Hematopoietic multipotent progenitor cell treated with erythropoietin and hydrocortisone succinate and interleukin-3 and kit ligand, for 6 days (in vitro differentiated cells): ENCODE measurements at places on chromosomes 11 and 22.

GRCh38 chr11:64385945-64386704 lies 27.2 kb downstream of the RPS6KA4 start:
- DNase-seq: peak; percentile 70

GRCh38 chr22:35369996-35370395 lies 10.9 kb upstream of the HMOX1 start:
- DNase-seq: no peak

DNA sequence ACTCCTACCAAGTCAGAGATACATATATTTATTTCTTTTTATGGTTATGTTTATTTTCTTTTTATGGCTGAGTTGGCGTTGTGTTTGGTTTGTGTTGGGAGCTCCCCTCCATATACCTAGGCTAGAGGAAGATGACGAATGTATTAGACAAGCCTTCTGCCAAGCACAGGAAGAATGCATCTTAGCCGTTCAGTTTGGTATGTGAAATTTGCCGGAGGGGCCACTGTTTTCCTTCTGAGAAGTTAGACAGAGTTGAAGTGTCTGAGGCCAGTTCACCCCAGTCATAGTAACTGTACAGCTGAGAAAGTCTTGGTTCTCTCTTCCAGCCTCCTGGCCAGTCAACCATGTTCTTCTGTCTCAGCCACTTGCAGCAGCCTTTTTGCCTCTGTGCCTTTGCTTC lies 29.8 kb downstream of the TEAD1 start:
- DNase-seq: no peak

- peak; percentile 61 for DNase-seq
Measured at GRCh38 chr11:6745465-6746015, 26.2 kb downstream of the OR2AG2 start.

- no peak for DNase-seq
Measured at GRCh38 chr11:66718320-66718971, 10.6 kb downstream of the SPTBN2 start.

GRCh38 chr11:76578654-76579055 lies 91.9 kb downstream of the LRRC32 start:
- no peak for DNase-seq

DNA sequence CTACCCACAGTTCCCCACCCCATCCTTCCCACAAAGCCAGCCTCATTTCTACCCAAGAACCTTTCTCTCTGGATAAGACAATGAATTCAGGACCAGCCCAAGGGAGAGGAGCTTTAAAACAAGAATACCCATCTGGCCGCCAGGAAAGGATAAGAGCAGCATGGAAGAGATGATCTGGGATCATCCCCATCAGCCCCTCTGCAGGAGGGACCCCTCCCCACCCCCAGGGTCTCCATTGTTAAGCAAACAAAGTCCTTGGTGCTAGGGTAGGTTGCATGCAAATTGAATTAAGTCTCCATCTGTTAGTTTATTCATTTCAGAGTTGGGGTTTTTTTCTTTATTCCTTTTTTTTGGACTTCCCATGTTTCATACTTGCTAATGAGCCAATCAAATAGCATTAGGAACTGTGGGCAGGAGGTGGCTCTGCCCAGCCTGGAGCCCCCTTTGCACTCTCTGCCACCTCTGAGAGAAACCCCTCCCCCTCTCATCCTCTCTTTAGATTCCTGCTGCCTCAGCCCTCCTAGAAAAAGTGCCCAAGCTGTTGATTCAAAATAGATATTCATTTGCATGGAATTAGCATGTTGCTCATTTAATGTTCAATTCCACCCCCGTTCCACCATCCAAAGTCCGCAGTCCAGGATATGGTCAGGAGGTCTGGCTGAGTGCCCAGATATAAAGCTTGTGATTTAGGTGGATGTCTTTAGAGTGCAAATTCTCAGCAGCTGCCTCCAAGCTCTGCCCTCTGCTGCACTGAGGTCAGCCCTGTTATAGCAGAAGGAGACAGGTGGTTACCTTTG lies 138.5 kb upstream of the NCAM1 start:
- no peak for DNase-seq

- DNase-seq: peak; percentile 95
Measured at GRCh38 chr22:29309332-29310064, 3.0 kb downstream of the GAS2L1 start.

- DNase-seq: no peak
Measured at GRCh38 chr11:17988465-17988864, 24.4 kb downstream of the SERGEF start.

DNA sequence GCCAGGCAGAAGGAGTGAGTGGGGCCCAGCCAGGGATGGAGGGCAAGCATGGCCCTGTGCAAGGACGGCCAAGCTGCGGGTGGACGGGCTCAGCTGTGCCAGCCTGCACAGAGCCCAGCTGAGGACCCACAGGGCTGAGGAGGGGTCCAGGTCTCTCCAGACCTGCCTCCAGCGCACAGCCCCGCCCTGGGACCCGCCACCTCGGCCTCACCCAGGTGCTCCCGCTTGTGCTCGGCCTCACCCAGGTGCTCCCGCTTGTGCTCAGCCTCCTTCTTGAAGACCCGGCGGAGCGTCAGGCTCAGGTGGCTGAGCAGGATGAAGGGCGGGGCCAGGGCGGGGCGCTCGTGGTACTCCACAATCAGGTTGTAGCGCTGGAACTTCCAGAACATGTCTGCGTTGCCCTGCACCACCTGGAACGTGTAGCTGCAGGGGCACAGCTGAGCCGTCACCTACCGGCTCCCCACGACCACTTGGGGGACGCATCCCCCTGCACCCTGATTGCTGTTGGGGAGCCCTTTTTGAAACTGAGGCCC lies 6.4 kb downstream of the TSSC4 start:
- no peak for DNase-seq

GRCh38 chr11:65187146-65187675 lies 5.5 kb downstream of the CAPN1 start:
- peak; percentile 23 for DNase-seq

DNA sequence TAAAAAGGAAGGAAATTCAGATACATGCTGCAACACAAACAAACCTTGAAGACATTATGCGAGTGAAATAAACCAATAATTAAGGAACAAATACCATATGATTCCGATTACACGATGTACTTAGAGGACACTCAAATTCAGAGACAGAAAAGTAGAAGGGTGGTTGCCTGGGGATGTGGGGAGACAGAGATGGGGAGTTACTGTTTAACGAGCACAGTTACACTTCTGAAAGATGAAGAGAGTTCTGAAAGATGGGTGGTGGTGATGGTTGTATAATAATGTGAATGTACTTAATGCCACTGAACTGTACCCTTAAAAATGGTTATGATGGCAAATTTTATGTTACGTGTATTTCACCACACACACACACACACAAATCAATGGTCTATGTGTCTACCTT lies 14.7 kb downstream of the ZBTB44 start:
- DNase-seq: no peak

DNA sequence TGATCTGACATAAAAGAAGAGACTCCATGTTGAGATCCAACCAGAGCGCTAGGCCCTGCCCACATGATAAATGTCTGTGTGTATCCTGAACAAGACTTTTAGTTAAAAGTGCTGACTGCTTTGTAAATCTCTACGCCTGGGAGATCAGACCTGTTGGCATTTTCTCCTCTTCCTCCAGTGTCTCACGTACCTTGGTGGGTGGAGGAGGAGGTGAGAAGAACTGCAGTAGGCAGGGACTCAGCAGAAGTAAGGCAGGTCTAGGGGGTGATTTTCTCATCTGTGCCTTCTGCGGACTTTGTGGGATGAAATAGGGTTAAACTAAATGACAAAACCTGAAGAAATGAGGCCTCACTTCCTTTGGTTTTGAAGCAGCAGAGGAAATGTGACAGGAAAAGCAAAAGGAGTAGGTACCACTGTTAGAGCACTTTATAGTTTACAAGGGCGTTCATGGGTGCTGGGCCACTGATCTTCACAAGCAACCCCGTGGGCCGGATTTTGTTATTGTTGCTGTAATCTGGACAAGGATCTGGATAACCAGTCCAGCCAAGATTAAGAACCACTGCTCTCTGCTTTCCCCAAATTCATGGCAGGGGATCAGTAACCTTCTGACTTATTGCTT lies 36.7 kb upstream of the PLET1 start:
- DNase-seq: no peak

- no peak for DNase-seq
Measured at GRCh38 chr22:20464096-20464614, 26.5 kb upstream of the SCARF2 start.

DNA sequence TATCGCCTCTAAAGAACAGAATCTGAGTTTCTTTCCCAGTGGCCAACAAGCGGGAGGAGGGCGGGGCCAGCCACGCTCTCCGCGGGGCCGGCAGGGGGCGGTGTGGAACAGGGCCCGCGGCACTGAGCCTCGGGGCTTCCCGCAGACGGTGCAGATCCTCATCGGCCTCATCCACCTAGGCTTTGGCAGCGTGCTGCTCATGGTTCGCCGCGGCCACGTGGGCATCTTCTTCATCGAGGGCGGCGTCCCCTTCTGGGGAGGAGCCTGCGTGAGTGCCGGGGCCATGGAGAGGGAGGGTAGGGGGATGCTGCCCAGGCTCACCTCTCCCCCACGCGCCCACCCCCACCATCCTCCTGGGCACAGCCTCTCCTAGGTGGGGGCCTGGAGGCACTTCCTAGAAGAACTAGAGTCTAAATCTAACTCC lies 10.7 kb downstream of the MS4A15 start:
- peak; percentile 36 for DNase-seq

GRCh38 chr11:45896422-45896984 lies 10.6 kb downstream of the FREY1 start:
- no peak for DNase-seq

DNA sequence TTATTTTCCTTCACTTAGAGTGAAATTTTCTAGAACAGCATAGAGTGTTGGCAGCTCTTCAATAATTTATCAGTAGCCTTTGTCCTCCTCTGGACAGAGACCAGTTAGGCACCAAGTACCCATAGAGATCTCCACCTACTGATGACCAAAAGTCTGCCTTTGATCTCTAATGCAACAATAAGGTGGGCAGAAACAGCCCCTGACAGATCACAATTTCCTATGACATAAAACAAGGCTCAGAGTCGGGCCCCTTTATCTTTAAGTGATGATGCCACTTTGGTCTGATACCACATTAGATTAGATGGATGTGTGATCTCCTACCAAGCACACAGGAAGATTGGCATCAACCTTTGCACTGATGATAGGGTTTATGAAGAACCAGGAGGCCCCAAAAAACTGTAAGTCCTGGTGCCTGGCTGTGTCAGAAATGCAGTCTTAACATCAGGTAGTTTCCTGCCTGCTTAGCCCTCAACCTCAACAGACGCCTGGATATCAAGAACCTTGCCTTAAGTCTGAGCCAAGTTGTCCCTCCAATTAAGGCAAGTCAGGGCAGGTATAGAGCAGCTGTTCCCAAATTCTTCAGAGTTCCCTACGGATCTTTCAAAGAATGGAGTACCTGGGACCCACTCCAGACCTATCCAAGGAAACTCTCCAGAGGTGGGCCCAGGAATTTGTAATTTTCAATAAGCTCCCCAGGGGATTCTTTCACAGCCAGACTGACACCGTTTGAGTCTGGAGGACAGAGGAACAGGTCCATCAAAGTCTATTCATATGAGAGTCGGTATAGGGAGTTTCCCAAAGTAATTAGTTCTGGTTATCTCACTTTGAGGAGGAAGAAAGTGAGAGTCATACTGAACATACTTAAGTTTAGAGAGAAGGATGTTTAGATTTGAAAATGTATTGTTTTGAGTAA lies 30.6 kb upstream of the TMPRSS4 start:
- DNase-seq: peak; percentile 50

DNA sequence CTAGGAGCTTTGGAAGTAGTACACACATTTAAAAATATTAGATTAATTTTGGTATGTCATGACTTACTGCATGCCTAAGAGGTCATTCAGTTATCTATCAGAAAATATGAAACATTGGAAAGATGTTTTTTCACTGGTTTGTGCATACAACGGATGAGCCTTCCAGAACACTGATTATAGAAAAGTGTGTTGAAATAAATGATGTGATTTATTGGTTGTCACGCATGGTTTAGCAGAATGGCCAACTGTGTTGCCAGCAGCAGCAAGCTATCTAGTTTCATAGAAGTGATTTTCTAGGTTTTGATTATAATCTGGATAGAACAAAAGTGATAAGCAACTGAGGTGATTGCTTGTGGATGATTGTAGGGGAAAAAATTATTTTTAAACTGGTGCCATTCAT lies 53.6 kb downstream of the DDX10 start:
- DNase-seq: no peak

DNA sequence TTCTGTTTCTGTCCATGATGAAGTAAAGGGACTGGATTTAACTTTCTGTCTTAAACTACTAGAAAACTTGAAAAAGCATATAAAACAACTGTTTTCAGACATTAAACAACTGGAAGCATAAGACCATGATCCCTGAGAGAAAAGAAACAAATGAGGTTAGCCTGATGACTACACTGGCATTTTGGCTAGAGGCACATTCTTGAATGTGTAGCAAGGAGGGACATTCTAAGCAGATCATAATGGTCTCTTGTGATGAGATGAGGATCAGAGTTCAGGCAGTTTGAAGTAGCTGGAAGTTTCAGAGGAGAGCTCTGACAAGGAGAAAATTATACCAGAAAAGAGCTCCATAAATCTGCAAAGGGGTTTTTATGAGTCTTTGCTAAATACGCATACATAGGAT lies 75.4 kb downstream of the AASDHPPT start:
- no peak for DNase-seq

- no peak for DNase-seq
Measured at GRCh38 chr22:22349455-22349836, 104.9 kb downstream of the VPREB1 start.

DNA sequence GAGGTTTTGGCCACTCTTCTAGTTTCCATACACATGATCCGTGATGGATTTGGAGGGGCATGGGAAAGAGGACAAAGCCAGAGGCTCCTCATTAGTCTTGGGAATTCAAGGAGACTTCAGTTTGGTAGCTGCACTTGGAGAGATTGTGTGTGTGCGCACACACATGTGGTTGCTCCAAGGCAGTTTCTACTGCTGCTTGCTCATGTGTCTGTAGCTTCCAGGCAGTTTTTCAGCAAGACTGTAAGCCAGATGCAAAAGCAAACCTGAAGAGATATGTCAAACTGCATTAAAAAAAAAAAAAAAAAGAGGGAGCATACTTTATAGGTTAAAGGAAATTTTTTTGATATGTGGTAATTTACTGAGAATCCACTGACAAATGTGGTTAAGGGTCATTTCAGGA lies 95.7 kb downstream of the OSBP2 start:
- no peak for DNase-seq

DNA sequence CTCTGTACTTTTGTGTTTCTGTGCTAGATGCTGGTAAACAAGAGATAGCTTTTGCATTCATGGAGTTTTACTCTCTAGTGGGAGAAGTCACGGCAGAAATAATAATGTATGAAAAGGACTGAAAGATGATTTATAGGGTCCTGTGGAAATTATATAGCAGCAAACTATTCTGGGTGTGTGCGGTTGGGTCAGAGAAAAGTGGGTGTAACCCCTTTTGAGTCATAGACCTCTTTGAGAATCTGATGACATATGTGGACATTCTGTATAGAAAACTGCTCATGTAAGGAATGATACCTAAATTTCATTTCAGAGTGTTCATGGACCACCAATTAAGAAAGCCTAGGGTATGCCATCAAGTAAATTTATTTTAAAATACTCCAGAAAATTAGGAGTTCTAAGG lies 54.4 kb downstream of the TMEM135 start:
- no peak for DNase-seq

DNA sequence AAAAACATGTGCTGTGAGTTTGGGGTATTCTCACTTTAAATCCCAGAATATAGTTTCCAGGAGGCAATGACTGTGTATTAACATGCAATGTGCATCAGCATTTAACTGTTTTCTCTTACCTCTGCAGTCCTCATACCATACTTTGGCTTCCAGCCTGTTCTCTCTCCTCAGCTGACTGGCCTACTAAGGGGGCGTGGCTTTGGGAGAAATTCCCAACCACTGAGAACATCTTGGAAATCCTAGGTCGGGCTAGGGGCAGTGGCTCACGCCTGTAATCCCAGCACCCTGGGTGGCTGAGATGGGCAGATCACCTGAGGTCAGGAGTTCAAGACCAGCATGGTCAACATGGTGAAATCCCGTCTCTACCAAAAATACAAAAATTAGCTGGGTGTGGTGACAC lies 13.5 kb upstream of the ZC3H12C start:
- no peak for DNase-seq
